ENCODE measurements at places on chromosomes 13 and 19. TPM values are rescaled to one million over a fixed set of nuclear protein-coding genes. Genes with fewer than 3 reads are reported as not detected.

Gene STOML3
- total RNA-seq, result 0.56 TPM

Gene NALCN
- total RNA-seq, result 0.70 TPM

- no peaks in the 10 kb centered on the region for H3K4me1 ChIP-seq
- no peak overlapping the region for H3K4me3 ChIP-seq
- no peak overlapping the region for H3K27ac ChIP-seq
- no peaks in the 10 kb centered on the region for H3K36me3 ChIP-seq
Measured at GRCh38 chr19:33712268-33712667, 84.4 kb upstream of the KCTD15 start.

GRCh38 chr19:28475525-28475924 is 737.4 kb downstream of the UQCRFS1 start:
- H3K4me1 ChIP-seq, result no peaks in the 10 kb centered on the region
- DNase-seq, result no peak
- H3K27me3 ChIP-seq, result peaks cover 3% of the 10 kb centered on the region

DNA sequence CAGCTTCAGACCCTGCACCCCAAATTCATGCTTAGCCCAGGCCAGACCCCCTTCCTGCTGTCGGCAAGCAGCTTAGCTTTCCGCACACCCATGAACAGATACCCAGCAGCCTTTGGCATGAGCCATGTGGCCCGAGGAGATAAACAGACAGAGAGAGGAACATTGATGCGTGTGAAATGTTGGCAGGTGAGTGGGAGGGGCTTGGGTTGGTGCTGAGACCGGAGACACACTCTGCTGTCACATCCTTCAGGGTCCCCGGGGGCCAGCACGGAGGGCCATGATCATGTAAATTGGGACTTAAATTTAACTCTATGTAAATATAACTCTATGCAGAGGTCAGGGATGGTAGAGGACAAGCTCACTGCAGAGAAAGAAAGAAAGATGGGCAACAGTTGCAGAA is 1.5 kb downstream of the CD22 start:
- H3K36me3 ChIP-seq, result no peaks in the 10 kb centered on the region
- no peaks in the 10 kb centered on the region for H3K27me3 ChIP-seq
- H3K4me1 ChIP-seq, result peaks cover 8% of the 10 kb centered on the region
- no peak for DNase-seq
- H3K4me3 ChIP-seq, result no peak overlapping the region

DNA sequence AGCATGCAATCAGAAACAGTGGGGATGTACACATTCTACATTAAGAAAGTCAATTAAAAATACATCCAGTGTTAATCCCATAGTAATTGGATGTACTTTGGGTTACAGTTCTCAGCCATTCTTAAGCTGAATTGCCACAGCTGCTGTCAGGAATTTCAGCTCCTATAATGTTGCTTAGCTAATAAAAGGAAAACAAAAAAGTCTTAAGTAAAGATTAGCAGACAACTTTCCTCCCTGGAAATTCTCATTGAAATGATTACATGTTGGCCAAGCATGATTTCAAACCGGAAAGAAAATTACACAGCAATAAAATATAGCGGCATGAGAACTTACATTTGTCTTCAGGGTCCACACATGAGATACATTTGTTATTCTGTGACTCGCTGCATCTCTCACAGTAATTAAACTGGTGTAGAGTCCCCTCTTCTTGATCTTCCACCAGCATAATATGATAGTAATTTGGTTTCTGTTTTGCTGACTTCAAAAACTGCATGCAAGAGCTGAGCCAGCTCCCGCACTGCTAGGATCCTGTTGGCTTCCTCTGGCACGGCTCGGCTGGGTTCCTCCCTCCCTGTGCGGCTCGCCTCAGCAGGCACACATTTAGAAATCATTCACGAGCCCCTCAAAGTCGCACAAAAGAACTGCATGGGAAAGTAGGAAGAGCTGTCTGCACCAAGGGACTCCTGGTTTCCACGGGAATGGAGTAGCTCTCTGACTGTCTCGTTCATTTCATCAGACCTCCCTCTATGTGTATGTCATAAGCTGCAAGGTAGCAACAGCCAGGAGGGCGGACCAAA is at the start of gene HTR2A:
HTR2A (minus strand) TSS at position 713 of the 797 bp plus-strand sequence. CDS start 1,147 bp downstream, outside the sequence.
- peak within 1 kb of the TSS; percentile 87 for H3K4me3 ChIP-seq
- no peaks in the 10 kb centered on the region for H3K36me3 ChIP-seq
- DNase-seq, result no peak
- peaks cover 58% of the 10 kb centered on the region for H3K27me3 ChIP-seq

- no peaks in the 10 kb centered on the region for H3K36me3 ChIP-seq
- no peak overlapping the region for H3K27ac ChIP-seq
- no peaks in the 10 kb centered on the region for H3K27me3 ChIP-seq
- no peak overlapping the region for H3K4me3 ChIP-seq
- H3K4me1 ChIP-seq, result peaks cover 19% of the 10 kb centered on the region
Measured at GRCh38 chr13:39783051-39783450, 127.6 kb downstream of the COG6 start.

DNA sequence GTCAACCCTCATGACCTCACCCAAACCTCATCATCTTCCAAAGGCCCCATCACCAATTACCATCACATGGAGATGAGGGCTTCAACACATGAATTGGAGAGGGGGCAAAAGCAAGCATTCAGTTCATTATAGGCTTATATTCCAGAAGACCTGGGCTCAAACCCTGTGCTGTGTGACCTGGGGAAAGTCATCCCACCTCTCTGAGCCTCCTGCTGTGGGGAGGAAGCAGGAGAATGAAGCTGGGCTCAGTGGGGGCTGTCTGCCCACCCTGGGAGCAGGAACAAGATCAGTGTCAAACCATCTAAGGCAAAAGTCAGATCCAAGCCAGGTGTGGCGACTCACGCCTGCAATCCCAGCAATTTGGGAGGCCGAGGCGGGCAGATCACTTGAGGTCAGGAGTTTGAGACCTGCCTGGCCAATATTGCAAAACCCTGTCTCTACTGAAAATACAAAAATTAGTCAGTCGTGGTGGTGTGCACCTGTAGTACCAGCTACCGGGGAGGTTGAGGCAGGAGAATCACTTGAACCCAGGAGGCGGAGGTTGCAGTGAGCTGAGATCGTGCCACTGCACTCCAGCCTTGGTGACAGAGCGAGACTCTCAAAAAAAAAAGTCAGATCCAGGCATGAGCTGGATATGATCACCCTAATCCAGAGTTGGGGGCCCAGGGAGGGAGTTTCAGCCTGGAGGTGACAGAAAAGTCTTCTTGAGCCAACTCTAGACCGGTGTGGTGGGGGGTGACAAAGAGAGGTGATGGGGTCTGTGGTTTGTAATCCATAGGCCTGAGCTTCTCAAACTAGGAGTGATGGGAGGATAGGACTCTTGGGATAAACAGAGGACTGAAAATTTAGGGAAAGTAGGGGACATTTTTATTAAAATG is 1.6 kb upstream of the TPM4 start:
- peak overlapping the region; percentile 96 for H3K27ac ChIP-seq
- H3K36me3 ChIP-seq, result peaks cover 14% of the 10 kb centered on the region
- H3K27me3 ChIP-seq, result no peaks in the 10 kb centered on the region
- peak overlapping the region; percentile 88 for H3K4me3 ChIP-seq
- DNase-seq, result no peak

- peak within 1 kb of the TSS; percentile 87 for H3K27ac ChIP-seq
- H3K4me1 ChIP-seq, result peaks cover 20% of the 10 kb centered on the region
- peak within 1 kb of the TSS; percentile 92 for H3K4me3 ChIP-seq
Measured at GRCh38 chr19:49689133-49690078, at the start of gene ADM5. Gene ADM5 (plus strand): TSS chr19:49689594. CDS start chr19:49689838, 244 bp downstream.

DNA sequence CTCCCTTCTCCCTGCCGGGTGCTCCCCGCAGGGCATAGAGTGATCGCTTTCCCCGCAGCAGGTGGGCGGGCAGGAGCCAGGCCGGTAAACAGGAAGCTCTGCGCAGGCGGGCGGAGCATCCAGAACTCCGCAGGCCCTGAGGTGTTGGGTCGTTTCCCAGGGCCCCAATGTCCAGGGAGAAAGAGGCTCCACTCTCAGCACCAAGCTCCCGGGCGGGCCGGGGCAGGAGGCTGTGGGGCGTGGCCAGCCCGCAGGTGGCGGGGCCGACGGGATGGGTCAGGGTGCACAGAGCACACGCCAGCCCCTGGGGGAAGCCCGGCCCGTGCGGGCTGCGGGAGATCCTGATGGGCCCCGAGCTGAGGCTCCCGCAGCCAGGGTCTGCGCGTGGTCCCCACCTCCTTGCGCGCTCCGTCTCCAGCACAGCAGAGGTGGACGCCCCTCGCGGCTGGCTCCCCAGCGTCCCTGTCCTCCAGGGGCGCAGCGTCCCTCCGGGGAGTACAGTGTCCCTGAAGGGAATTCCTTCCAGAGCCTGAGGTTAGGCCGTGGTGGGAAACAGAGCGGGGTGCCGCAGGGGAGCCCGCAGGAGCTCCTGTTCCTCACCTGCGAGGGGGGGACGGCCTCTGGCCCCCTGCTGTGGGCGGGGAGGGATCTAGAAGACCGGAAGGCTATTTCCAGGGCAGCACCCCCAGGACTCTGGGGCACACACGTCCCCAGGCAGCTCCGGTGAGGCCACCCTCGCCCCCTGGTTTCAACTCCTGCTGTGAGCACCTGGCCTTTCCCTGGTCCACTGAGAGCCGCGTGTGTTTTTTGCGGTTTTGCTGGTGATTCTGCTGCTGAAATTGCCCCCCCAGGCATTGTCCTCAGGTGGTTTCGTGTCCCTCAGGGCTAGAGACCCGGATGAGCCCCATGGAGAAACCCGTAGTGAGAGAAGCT is 12.2 kb downstream of the PIP5K1C start:
- H3K4me3 ChIP-seq, result no peak overlapping the region
- no peak for DNase-seq
- peaks cover 11% of the 10 kb centered on the region for H3K36me3 ChIP-seq
- peaks cover 23% of the 10 kb centered on the region for H3K4me1 ChIP-seq
- H3K27ac ChIP-seq, result no peak overlapping the region
- H3K27me3 ChIP-seq, result no peaks in the 10 kb centered on the region

DNA sequence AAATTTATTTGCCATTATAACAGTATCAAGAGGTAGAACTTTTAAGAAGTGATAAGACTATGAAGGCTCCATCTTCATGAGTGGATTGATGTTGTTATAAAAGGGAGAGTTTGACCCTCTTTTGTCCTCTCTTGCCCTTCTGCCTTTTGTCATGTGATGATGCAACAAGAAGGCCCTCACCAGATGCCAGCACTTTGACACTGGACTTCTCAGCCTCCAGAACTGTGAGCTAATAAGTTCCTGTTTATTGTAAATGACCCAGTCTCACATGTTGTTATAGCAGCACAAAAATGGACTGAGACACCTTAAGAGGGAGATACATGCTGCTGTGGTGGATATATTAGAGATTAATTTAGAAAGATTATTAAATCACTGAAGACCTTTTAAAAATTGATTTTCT is 71.6 kb downstream of the SPRYD7 start:
- H3K36me3 ChIP-seq, result no peaks in the 10 kb centered on the region
- no peaks in the 10 kb centered on the region for H3K4me1 ChIP-seq

GRCh38 chr13:27035892-27036235 is 135.7 kb downstream of the USP12 start:
- H3K27ac ChIP-seq, result no peak overlapping the region
- no peak for DNase-seq
- H3K4me3 ChIP-seq, result no peak overlapping the region
- H3K4me1 ChIP-seq, result peaks cover 12% of the 10 kb centered on the region
- peaks cover 53% of the 10 kb centered on the region for H3K27me3 ChIP-seq

- H3K27me3 ChIP-seq, result no peaks in the 10 kb centered on the region
- DNase-seq, result no peak
- no peak overlapping the region for H3K27ac ChIP-seq
- no peak overlapping the region for H3K4me3 ChIP-seq
- H3K36me3 ChIP-seq, result no peaks in the 10 kb centered on the region
Measured at GRCh38 chr13:54004026-54004699, 975.5 kb downstream of the OLFM4 start.

DNA sequence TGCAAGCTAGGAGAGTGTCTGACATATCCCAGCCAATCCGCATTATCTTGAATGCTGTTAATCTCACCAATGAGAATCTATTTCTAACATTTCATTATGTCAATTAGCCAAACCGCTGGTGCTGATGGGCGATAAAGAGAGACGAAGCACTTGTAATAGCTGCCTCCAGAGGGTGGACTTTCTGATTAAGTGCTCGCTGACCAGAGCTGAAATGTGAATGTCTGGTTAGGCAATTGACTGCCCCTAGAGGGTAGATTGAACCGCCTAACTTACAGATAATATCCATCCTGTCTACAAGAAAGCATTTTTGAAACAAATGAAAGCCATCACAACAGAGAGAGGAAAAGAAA is 552 bp upstream of the GRWD1 start:
- peaks cover 10% of the 10 kb centered on the region for H3K4me1 ChIP-seq
- H3K27me3 ChIP-seq, result no peaks in the 10 kb centered on the region
- H3K36me3 ChIP-seq, result peaks cover 7% of the 10 kb centered on the region
- DNase-seq, result no peak
- peak overlapping the region; percentile 95 for H3K27ac ChIP-seq
- H3K4me3 ChIP-seq, result peak overlapping the region; percentile 89

All from type B pancreatic cell (in vitro differentiated cells).